T1000 (cell line): ENCODE measurements at places on chromosomes 12 and 14.

DNA sequence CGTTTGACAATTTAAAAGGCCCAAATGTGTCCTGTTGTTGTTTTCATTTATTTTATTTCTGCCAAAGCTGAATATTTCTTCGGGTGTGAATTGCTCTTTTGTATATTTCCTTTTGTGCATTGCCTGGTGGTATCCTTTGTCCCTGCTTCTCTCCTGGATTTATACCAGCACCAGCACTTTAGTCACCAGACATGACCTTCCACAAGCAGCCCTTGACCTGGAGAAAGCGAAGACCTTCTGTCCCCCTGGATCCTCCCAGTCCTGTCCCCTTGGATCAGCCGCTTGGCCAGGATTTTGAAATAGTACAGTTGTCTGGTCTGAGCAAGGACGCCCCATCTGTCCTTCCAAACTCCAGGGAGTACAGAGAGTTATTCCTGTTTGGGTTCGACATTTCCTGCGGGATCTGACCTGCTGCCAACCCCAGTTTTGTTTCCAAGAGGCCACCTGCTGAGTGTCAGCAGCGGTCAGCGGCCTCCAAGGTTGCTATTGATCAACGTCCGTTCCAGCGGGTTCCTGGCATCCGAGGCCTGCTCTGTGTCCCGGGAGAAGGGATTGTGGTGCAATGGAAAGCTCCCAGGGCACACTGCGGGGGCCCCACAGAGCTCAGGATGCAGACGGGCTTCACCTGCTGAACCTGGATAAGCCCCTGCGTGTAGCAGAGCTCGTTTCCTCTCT, 45.1 kb upstream of the CHGA start:
- no peak for DNase-seq

GRCh38 chr14:64654246-64654900, 49.9 kb upstream of the PLEKHG3 start:
- no peak for DNase-seq

DNA sequence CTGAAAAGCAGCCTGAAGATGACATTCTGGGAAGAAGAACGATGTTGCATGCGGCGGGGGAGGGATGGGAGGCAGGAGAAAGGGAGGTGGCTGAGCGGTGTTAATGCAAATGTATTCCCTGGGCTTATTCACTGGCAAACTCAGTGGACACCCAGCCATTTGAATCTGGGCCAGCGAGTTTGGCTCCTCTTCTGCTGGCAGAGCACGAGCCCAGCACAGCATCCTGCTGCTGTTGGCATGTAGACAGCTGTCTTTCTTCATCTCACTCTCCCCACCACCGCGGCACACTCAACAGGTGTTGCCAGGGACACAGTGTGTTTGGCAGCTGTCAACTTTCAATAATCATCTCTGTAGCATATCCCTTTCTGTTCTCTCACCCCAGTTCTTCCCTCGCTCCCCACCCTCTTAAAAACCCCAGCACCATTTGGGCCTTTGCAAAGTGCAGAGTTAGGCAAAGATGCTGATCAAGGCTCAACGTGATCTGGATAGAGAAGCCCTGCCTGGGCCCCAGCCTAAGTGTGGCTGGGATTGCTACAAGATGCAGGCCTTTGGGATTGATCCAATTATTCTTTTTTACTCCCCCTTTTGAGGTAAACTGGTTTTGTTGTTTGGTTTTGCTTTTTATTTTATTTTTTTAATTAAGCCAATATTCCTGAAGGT, 131.9 kb downstream of the EXOC5 start:
- no peak for DNase-seq

- no peak for DNase-seq
These were observed 23.8 kb downstream of the ZFYVE21 start for GRCh38 chr14:103739466-103739792.

DNA sequence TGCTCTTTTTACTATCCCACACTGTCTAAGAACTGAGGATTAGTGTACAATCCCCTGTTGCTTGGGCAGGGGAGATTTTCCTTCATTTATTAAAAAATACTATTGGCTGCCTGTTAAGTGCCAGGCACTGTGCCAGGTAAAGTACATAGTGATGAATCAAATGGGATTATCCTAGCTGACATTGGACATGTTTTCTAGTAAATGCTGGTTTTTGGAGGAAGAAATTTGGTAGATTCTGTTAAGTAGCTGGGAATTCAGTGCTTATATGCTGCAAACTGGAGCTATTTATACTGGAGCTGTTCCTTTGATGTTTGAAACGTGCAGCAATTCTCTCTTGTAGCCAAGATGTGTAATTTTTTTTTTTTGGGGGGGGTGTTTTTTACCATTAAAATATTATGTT, 299.6 kb downstream of the EMP1 start:
- DNase-seq = no peak
